ENCODE measurements at places on chromosomes 3 and 15.

DNA sequence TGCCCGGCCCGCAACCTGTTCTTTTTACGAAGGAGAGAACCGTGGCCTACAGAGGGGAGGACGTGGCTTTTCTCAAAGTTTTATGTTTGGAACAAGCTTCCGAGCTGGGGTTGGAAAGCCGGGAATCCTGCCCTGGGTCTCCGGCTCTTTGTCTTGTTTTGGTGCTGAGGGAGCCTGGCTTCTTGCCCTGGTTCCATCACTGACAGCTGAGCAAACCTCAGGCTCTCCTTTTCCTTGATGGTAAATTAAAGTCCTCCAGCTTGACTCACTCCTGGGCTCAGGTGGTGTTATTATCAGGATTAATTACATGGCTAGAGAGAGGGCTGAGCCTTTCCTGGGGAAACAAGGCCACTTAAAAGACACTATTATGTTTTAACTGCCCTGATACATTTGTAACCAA lies 289.5 kb upstream of the RGMA start:
- no peak for DNase-seq

- no peak for DNase-seq
These were observed 360.2 kb downstream of the EPHB1 start for GRCh38 chr3:135155228-135155627.

DNA sequence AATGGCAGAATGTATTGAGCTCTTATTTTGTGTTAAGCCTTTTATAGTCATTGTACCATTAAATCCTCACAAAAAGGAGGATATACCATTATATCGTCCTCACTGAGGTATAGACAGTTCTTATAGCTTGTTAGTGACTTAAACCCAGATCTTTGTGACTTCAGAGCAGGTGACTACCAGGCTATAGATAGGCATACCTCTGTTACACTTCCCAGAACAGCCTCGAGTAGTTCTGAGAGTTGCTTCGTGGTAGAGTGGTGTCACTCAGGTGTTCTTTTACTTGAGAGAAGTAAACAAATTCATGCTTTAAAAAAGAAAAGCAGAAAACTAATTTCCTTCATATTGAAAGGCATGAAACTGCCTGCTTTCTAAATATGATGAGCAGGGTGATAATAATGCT lies 59.9 kb downstream of the SEC22A start:
- DNase-seq, result no peak

- no peak for DNase-seq
These were observed 422.2 kb downstream of the GBE1 start for GRCh38 chr3:81339040-81339845.

GRCh38 chr15:29352402-29352801 lies 82.8 kb upstream of the NSMCE3 start:
- DNase-seq, result no peak

- DNase-seq, result no peak
These were observed 4.6 kb downstream of the TTC21A start for GRCh38 chr3:39112113-39112512.

GRCh38 chr15:65331811-65332210 lies 27.3 kb downstream of the RNU5B-1 start:
- no peak for DNase-seq

DNA sequence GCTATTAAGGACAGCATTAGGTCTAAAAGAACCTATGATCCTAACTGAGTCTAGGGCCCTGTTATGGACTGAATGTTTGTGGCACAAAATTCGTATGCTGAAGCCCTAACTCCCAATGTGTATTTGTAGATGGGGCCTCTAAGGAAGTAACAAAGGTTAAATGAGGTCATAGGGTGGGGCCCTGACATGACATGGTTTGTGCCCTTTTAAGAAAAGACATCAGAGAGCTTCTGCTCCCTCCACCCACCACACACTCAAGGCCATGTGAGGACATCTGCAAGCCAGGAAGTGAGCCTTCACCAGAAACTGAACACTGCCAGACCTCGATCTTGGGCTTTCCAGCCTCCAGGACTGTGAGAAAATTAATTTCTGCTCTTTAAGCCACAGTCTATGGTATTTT lies 49.2 kb downstream of the PHC3 start:
- DNase-seq, result no peak

GRCh38 chr15:77416954-77417353 lies 3.0 kb downstream of the PEAK1 start:
- DNase-seq, result no peak

- no peak for DNase-seq
These were observed 222.1 kb downstream of the FOXP1 start for GRCh38 chr3:71361334-71361890.

- no peak for DNase-seq
These were observed 152.1 kb downstream of the GABRB3 start for GRCh38 chr15:26620528-26621458.

- DNase-seq, result no peak
These were observed 2.5 kb downstream of the ONECUT1 start for GRCh38 chr15:52787549-52788098.

All from BJ (cell line).